ENCODE measurements at places on chromosomes 16 and 17. TPM values are rescaled to one million over a fixed set of nuclear protein-coding genes. Genes with fewer than 3 reads are reported as not detected.

- no peak for DNase-seq
Measured at GRCh38 chr16:22670551-22671041, 143.4 kb upstream of the HS3ST2 start.

GRCh38 chr16:78503602-78504001, 404.1 kb downstream of the WWOX start:
- DNase-seq = peak; percentile 71

DNA sequence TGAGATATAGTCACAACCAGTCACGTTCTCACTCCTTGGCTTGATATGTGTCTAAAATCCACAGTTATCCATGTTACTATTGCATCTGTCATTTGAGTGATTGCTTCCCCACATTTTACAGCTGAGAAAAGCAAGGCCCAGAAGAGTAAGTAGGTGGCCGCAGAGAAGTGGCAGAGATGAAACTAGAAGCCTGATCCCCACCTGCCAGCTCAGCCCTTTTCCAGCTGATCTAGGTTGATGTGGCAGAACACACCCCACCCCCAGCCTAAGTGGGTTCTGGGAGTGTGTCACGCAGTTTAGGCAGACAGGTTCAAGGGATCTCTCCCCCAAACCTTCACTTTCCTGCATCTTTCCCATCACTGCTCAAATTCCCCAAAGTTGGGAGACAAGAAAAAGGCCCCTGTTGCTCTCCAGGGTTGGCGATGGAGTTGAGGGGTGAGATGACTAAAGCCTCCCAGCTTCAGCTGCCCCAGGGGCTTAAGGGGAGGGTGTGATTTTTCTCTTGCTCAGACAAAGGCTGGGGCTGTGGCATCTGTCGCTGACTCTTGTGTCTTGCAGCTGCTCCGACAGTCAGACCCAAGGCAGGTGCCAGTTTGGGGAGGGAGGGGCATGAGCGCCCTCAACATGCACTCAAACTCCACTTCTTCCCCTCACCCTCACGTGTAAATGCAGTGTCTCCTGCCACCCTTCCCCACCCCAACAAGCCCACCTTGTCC, 48.9 kb upstream of the LHX1 start:
- DNase-seq = no peak

Gene KCNG4
- total RNA-seq = not detected

DNA sequence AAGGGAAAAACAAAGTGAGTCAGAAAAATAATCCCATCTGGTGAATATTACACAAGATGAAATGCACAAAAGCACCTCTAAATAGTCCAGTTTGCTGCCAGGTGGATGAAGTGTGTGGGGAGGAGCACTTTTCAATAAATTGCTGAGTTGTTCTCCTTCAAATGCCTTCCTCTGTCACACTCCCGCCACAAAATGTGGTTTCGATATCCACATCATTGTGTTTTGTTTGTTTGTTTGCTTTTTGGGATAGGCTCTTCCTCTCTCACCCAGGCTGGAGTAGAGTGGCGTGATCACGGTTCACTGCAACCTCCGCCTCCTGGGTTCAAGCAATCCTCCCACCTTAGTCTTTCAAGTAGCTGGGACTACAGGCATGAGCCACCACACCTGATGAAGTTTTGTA, 24.6 kb upstream of the SHISA9 start:
- DNase-seq = no peak

DNA sequence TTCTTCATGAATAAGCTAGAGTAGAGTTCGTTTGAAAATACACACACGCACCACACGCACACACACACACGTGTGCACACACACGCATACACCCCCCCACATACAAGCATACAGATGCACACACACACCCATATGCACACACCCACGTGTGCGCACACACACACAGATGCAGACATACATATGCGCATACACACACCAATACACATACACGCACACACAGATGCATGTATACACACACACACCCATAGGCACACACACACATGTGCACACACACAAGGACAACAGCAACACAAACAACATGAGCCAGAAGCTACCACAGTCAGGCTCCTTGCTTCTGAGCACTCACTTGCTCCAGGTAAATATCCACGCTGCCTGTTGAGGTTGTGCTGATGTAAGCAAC, 5.1 kb downstream of the IFT140 start:
- no peak for DNase-seq

- no peak for DNase-seq
Measured at GRCh38 chr17:42759982-42760651, 910 bp upstream of the RAMP2 start.

DNA sequence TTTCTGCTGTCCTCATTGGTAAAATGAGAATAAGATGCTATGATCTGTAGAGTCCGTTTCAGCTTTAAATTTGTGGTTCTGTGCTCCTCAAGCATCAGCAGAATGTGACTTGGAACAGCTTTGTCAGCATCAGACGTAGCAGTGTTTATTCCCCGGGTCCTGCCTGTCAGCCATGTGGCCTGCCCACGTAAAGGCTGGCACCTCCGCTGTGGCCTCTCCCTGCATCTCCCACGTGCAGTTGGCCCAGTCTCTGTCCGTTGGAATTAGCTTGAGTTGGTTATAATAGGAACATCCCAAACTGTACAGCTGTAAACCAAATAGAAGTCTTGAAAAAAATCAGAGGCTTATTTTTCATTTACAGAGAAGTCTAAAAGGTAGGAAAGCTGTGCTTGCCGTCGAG, 61.7 kb downstream of the ARHGAP44 start:
- no peak for DNase-seq

DNA sequence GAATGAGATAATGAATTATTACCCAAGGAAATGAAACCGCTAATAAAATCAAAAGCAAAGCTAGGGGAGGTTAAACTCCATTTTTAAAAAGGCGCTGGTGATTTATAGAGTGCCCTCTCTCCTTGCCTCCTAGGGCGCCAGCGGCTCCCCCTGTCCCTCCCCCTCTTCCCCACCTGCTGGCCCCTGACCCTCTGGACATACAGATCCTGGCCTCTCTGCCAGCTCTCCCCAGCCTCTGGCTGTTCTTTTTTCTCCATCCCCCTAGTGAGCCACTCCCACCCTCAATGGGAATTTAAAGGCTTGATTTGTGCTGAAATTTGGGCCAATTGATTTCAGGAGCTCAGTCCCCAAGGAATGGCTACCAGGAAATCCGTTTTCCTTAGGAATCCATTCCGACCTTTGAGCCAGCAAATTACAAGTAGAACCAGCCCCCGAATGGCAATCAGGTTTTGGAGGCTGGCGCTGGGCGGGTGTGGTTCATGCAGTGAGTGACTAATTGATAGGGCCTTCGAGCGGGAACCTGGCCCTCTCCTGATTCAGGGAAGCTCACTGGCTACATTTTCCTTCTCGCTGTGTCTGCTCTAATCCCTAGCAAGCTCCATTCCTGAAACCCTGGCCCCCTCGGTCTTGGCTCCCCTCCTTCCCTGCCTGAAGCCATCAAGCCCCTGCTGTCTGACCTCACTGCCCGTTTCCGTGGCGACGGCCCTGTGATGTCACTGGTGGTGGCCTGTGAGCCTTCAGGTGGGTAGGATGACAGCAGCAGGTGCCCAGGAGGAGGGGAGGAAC, 141.9 kb upstream of the SDK2 start:
- no peak for DNase-seq

DNA sequence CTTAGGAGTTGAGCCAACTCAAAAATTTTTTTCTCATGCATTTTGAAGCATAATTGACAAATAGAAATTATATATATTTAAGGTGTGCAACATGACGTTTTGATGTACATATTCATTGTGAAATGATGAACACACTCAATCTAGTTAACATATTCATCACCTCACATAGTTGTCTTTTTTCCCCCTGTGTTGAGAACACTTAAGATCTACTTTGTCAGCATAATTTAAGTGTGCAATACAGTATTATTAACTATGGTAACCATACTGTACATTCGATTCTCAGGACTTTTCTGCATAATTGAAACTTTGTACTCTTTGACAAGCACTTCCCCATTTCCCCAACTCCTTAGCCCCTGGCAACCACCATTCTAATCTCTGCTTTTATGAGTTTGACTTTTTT, 192.2 kb upstream of the ZKSCAN2 start:
- no peak for DNase-seq

- DNase-seq = no peak
Measured at GRCh38 chr17:40035162-40035559, 19.0 kb downstream of the MED24 start.

- no peak for DNase-seq
Measured at GRCh38 chr17:7084088-7084487, 4.0 kb upstream of the CLEC10A start.
